Sigmoid colon (tissue), 7 donors: ENCODE measurements at places on chromosomes 1 and 21. TPM values are rescaled to one million over a fixed set of nuclear protein-coding genes. Genes with fewer than 3 reads are reported as not detected.

The WDR64 gene
- polyA plus RNA-seq: not detected

The HMGN2 gene
- polyA plus RNA-seq: 570 TPM

The CNR2 gene
- not detected for polyA plus RNA-seq

The LRRC8C gene
- 1.2 TPM for polyA plus RNA-seq

The RGS4 gene
- not detected for polyA plus RNA-seq

- no peak for DNase-seq
These were observed 12.7 kb upstream of the PLCH2 start for GRCh38 chr1:2463396-2463795.

- no peak for DNase-seq
These were observed 305.0 kb downstream of the ST6GALNAC3 start for GRCh38 chr1:76379506-76379905.

DNA sequence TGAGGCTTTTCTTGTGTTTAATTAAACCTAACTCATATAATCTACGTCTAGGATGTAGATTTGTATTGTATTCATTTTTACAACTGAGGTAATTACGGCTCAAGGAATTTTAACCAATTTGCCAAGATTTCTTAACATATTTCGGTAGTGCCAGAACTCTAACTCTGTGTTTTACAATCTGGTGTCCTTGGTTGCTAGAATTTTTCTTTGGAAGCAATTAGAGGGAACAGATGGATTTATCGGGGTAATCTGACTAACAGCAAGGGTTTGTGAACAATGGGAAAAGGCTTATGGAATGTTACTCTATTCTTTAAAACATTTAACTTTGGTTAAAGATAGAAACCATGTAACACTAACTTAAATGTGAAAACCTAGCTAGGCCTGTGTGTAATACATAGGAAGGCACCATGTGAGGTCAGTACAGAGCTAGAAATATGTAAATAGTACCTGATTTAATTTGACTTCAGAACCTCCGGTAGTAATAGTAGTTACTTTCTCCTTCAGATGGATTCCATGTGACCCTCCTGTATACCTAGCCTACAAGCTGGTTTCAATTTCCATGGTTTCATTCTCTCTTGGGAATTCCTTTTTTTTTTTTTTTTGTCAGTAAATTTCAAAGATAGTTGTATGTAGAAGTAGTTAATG, 1.2 kb downstream of the MTF2 start:
- DNase-seq: no peak

DNA sequence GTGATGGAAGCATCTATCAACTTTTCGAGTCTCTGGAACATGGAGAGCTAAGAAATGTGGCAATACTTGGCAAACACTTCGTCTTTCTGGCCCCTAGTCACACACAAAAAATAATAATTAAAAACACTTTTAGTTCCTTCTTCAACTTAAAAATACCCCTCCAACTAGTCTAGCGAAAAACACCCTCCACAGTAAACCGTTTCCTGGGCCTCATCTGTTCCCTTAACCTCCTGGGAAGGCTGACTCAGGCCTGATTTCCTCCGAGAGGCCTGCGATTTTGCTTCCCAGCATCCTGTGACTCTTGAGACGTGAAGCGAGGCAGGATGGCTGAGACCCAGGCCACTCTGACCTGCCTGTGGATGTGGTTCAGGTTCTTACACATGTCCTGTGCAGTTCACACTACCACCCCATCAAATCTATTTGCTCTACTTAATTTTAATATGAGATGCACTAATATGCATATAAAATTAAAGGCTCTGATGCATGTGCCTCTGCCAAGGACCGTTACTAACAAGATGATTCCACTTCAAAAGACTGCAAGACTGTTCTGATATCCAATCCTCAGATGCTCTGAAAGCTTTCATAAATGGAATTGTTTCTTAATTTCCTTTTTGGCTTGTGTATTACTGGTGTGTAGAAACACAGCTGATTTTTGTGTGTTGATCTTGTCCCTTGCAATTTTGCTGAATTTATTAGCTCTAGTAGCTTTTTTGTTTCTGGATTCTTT, 3.5 kb downstream of the NAV1 start:
- DNase-seq: no peak

- DNase-seq: no peak
These were observed 486 bp downstream of the HSPA13 start for GRCh38 chr21:14382486-14382834.

DNA sequence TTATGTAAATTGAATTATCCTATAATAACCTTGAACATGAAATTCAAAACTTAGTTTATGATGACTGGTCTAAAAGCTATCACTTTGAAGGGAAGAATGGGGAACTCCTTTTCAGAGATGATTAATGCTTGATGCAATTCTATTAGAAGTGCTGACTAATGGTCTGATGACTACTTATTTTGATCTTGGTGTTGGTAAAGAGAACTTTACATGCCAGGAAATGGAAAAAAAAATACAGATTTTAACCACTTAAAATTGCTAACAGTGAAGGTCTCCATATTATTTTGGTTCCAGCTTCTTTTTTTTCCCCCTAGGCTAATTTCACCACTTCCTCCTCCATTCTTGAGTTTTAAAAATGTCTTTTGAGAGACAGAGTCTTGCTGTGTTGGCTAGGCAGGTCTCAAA, 22.9 kb downstream of the S1PR1 start:
- no peak for DNase-seq

- DNase-seq: no peak
These were observed 114.9 kb downstream of the RRAGC start for GRCh38 chr1:38744452-38745350.

DNA sequence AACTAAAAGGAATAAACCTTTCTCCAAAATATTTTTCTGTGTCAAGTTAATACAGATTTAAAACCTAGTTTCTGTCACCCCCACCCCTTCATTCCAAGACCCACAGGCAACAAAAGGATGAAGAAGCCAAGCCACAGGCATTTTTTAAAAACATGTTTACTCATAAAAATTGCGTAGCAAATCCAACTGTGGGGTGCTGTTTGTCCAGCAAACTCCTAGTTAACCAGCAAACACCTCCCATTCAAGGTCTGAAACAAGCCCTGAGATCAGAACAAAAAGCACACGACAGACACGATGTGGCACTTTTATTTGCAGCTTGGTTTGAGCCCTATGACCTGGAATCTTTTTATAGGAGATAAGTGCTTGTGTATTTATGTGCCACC, 149.9 kb upstream of the CAMK1G start:
- DNase-seq: no peak

DNA sequence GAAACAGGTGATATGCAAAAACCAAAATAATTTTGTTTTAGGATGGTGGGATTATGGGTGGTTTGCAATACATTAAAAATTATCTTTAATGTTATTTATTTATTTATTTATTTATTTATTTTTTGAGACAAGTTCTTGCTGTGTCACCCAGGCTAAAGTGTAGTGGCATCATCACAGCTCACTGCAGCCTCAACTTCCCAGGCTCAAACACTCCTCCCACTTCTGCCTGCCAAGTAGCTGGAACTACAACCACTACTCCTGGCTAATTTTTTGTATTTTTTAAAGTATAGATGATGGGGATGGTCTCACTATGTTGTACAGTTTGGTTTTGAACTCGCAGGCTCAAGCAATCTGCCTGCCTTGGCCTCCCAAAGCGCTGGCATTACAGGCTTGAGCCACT, 6.5 kb upstream of the PYCR2 start:
- DNase-seq: no peak

DNA sequence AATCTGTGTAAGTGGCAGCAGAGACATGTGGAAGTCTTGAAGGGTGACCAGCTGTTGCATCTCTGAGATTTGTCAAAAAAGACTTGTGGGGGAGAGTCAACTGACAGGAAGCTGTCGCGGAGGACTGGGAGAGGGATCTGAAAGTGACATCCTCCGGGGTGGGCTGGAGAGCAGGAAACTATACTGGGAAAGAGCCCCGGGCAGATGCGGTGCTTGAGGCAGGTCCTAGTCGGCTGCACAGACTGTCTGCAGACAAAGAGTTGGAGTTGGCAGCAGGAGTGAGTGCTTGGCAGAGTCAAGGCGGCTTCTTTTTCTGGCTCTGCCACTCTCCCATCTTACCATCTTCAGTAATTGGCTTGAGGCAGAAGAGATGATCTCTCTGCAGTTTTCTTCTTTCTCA, 294.0 kb upstream of the C1orf87 start:
- no peak for DNase-seq

GRCh38 chr1:3774946-3775489, 2.5 kb downstream of the SMIM1 start:
- DNase-seq: no peak

- DNase-seq: no peak
These were observed 111.3 kb downstream of the TGFB2 start for GRCh38 chr1:218456444-218456843.
